NCI-H2227 treated with DMSO at 0.1 percent for 48 hours (cell line): ENCODE measurements at places on chromosomes 3 and 15.

GRCh38 chr15:95127356-95127755, 896.0 kb downstream of the MCTP2 start:
- DNase-seq: no peak

DNA sequence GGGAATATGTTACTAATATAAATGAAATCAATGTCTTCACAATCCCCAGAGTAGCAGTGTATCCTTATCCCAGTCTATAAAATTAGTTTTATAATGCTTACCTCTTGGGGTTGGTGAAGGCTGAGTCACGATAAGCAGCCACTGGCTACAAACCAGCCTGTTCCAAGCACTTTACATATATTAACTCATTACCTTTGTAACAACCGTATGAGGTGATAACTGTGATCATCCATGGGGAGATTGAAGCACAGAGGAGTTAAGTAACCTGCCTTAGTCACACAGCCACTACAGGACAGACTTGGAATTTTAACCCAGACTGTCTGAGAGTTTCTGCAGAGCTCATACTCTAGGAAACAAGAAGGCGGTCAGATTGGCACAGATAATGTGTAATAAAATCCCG, 43.3 kb upstream of the MITF start:
- DNase-seq: no peak

GRCh38 chr3:76566211-76566534, 473.7 kb upstream of the ROBO2 start:
- DNase-seq: no peak

DNA sequence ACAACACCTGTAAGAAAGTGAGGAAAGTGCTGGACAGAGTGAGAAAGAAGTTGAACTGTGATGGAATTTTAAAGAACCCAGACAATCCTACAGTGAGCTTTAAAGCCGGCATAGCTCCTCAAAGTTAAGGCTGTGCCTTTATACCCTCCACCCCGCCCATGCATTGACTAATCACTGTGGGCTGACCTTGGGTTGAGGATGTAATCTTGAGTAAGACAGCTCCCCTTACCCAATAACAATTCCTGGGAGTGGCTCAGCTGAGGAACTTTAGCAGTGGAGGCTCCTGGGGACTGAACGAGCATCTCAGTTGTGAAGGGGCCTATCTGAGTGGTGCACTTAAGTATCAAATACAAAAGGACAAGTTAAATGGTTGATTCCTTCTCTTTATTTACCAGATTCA, 35.7 kb upstream of the ZNF770 start:
- no peak for DNase-seq

DNA sequence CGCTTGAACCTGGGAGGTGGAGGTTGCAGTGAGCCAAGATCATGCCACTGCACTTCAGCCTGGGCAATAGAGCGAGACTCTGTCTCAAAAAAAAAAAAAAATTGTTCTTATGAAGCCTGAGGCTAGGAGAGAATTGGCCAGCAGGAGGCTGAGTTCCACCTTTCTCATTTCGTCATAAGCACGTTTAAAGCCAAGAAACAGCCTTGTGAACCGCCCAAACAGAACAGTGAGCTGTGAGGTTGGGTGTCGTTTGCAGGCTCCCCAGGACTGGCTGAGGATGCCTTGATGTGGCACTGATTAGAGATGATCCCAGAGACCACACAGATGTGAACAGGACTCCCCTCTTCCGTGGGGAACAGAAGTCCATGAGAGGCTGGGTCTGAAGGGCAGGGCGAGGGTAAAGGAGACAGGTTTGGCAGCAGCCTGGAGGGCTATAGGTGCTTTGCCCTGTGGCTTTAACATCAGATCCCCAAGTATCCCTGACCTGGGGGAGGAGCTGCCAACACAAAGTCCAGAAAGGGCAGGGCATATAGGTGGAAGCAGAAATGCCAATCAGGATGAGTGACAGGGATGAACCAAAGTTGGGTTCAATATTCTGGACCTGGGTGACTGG, 52.9 kb downstream of the CLEC3B start:
- DNase-seq: no peak
